ENCODE measurements at places on chromosomes 16 and 17.

DNA sequence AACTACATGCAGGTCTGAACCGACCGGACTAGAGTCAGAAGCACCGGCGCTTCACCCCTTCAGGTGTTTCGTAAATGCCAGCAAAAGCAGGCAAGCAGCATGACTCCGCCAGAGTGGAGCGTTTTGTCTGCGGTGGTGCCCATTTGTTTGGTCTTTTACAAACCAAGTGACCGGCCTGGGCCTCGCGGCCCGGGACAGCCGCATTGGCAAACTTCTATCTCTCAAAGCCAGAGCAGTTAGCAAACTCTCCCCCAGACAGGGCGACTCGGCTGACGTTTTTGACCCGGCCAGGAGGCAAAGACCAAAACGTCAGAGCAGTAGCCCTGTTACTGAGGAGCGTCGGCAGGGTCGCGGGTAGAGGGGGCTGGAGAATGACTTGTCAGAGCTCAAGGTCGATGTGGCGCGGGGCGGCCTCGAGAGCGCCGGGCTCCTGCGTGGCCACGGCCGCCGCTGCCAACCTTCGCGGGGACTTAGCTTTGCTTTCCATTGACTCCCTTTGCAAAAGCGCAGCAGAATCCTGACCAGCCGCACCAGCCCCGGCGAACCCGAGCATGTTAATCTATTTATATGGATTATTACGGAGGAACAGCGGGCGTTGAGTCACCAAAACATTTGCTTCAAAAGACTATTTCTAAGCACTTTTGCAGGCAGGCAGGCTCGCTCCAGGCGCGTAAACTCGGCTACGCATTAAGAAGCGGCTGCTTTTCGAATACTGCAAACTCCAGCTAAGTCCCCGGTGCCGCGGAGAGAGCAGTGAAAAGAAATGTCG lies 763 bp upstream of the SOX9 start:
- DNase-seq, result no peak

DNA sequence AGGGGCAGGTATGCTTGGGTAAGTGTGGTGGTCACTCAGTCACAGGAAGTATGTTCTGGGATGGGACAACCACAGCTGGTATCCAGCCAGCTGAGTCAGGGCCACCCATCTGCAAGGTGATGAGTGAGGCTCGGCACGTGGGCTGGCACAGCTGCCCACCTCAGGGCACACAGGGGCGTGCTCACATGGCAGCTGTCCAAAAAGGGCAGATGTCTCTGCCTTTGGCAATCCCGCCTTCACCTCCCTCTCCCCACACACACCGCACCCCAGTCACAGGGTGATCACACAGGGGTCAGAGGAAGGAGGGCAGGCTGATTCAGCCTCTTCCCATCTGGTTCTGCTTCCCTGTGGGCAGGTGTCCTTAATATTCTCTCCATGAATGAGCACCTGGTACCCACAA lies 85.9 kb upstream of the TOB1 start:
- DNase-seq, result no peak

DNA sequence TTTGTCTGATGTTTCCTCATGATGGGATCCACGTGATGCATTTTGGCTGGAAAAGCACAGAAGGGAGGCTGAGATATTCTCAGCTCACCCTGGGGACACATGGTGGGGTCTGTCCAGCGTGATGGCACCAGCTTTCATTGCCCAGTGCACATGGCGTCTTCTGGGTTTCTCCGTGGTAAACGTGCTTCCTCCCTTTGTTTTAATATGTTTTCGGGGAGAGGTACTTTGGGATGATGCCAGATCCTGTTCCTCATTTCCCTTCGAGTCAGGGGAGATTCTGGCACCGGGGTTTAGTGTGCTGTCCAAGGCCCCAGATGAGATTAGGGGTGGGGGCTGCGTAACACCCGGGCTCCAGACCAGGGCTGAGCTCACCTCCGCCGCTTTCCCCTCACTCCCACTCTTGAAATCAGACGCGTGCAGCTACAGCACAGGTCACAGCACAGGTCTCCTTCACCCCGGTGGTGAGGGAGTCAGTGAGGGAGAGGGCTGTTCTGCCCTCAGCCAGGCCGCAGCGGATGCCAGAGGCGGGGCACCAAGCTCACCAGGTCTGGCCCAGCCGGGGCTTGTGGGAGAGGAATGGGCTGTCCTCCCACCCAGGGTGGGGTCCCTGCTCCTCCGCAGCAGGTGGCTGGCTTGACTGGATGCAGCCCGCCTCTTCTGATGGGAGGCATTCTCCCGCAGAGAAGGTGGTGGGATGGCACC lies 33.9 kb downstream of the COX4I1 start:
- DNase-seq, result no peak

- no peak for DNase-seq
Measured at GRCh38 chr16:30895627-30896260, 670 bp upstream of the CTF1 start.

GRCh38 chr16:68749432-68749831 lies 12.3 kb downstream of the CDH1 start:
- no peak for DNase-seq

DNA sequence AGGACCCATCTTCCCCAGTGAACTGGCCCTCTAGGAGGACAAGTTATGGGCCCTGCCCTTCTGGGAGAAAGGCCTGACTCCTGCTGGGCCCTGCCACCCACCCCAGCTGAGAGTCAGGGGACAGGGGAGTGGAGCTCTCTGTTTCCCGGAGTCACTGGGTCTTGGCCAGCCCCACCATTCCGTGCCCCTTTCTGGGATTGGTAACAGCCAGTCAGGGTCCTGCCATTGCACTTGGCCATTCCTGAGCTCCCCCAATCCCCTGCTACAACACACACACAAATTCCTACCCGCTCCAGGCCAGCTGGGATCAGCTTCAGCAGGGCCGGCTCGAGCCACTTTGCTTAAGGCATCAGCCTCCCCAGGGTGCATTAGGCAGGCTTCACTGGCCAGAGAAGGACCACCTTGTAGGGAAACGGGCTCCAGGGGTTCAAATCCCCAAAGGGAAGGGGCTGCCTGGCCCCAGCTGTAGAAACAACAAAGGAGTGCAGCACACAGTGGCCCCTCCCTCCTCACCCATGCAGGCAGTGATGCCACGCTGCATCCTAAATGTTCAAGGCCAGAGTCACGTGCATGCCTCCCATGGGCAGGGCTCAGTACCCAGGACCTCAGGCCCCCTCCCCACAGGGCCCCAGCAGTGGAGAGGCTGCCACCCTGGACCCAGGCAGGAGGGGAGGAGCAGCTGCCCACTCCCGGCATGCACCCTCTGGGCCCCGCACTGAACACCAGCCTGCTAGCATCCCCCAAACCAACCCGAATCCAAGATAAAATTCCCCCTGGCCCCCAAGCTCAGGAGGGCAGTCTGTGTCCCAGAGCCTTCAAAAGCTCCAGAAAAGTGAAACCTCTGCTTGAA lies 37.7 kb downstream of the C16orf78 start:
- DNase-seq, result no peak

DNA sequence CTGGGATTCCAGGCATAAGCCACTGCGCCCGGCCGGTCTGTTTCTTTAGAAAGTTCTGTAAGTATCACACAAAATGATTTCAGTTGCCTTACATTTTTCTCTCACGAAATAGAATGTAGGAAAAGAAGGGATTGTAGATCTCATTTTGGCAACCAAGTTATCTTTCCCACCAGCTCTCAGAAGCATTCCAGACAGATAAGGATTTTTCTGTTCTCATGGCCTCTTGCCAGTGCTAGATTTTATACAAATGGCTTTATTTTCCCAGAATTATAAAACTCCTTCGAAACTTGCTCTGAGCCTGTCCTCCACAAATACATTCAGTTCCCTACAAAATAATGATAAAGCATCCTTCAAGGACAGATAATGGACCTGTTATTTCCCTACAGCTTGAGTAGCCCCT lies 46.9 kb downstream of the LCMT1 start:
- DNase-seq, result no peak

GRCh38 chr17:59856859-59857794 lies 35.6 kb downstream of the TUBD1 start:
- DNase-seq, result no peak
